Globus pallidus (tissue), 1 donor: ENCODE measurements at places on chromosomes 1 and 21.
A peak's percentile ranks its signal among the peaks of the same experiment; 100 is the strongest.

DNA sequence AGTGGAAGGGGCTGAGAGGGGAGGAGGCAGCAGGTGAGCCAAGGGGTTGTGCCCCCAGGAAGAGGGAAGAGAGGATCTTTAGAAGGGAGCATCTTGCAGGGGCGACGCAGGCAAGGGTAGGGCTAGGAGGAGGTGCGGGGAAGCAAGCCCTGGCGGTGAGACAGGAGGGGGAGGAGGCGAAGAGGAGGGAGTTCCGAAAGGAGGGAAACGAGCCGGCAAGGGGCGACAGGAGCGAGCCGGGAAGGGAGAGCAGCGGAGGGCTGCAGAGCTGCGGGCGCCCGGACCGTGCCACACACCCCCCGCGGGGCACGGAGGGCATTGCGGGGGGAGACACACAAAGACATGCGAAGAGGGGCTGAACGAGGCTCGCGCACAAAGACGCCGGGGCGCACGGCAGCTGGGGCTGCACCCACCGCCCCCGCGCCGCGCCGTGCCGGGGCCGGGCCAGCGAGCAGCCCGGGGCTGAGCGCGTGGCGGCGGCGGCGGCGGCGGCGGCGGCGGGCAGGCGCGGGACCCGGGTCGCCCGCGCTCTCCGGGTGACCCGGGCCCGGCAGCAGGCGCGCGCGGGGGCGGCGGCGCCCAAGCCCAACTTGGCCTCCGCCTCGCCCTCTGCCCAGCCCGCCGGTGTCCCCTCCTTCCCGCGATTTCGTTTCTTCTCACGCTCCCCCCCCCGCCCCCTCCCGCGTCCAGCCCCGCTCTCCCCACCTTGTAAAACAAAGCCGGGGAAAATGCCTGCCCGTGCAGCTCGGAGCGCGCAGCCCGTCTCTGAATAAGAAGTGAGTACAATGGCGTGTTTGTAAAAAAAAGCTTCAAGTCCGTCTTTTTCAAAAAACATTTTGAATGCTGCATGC, at the start of gene KCNK2:
KCNK2 (plus strand) TSS at position 206 of the 851 bp plus-strand sequence. CDS start 649 bp downstream, outside the sequence.
- no peak for DNase-seq

GRCh38 chr1:64623750-64624191, 121.1 kb upstream of the RAVER2 start:
- no peak for DNase-seq

- DNase-seq = no peak
Measured at GRCh38 chr1:215530401-215530984, 36.6 kb upstream of the KCTD3 start.

DNA sequence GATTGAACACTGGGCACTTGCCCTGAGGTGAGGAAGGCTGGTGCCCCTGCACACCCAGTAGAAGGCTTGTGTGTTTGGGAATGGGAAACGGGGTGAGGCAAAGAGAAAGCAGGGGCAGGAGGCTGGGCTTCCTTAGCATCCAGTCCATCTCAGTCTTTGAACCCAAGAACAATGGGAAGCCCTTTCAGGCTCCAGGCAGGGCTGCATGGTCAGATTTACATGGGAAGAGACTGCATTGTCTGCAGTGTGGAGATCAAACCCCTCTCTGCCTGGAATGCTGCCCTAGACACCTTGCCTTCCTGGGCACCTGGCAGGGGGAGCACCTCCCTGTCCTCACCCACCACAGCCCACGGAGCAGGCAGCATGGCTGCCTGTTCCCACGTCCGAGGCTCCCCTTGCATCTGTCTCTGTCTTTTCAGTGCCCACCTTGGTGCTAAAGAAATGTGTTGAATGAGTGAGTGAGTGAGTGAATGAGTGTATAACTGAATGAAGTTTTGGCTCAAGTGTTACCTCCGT, 268.5 kb downstream of the GRIK3 start:
- DNase-seq = no peak

DNA sequence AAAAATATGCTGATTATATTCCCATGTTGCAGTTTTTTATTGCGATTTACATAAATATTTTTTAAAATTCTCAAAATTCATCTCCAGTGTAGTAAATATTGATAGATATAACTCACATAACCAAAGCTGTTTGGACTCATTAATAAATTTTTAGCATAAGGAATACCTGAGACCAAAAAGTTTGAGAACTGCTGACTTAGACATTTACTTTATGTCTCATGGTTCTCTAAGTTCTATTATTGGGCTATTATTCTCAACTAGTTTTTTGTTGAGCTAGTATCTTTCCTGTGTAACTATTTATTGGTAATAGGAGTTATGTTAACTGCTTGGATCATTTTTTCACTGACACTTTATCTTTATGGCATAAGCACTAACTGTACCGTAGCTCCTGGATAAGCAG, 1069.6 kb downstream of the ADGRL2 start:
- no peak for DNase-seq

DNA sequence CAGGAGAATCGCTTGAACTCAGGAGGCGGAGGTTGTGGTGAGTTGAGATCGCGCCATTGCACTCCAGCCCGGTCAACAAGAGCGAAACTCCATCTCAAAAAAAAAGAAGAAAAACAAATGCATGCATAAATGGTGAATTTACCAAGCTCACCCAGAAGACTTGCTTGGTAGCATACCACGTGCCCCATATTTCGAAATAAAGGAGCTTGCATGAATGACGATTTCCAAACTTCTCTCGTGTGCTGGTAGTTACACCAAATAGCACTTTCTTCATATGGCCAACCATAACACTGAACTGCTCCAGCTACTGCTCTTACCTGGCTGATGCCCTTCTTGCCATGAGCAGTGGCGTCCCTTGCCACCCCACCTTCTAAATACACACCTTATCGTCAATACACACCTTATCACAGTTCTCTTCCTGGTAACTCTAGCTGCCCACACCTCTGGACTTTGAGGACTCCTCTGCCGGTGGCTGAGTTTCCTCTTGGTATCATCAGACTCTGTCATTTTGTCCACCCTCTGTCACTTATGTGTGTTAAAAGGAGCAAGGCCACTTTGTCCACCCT, 2.8 kb downstream of the DOP1B start:
- no peak for DNase-seq

DNA sequence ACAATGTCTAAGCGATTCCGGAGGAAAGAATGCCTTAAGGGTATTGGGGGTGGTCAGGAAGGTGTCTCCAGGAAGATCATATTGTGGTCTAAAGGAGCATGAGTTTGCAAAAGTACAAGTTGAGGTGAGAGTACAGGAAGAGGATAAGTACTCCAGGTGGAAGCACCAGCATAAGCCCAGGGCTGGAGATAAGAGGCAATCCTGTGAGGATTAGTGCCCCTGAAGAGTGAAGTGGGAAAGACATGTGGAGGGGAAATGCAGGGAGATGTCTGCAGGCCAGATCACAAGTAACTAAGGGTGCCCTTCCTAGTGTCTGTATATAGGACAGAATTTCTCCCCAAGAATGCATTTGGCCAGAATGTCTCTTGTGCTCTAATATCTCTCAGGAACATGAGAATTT, 188.3 kb upstream of the DPT start:
- DNase-seq = no peak

GRCh38 chr1:232899839-232900238, 50.6 kb upstream of the NTPCR start:
- DNase-seq = no peak

GRCh38 chr1:63327417-63328054, 5.2 kb downstream of the FOXD3 start:
- no peak for DNase-seq

- DNase-seq = no peak
Measured at GRCh38 chr1:93437976-93438605, 9.8 kb upstream of the FNBP1L start.

DNA sequence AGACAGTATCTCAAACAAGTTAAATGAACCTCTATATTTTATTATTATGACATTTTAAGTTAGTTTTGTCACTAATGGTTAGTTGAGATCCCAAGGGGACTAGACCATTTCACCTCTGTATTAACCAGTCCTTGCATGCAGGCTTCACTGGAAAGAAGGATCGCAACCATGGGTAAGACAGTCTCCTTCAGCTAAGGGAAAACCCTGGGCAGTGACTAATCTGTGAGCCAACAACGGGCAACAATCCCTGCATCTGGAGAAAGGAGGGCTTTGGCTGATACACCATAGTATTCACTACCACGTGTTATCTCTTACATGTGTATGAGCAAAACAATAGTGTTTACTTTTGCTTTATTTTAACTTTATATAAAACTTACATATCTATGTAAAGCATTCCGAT, 708.8 kb upstream of the CHRM3 start:
- no peak for DNase-seq

GRCh38 chr1:192706936-192707335, 71.0 kb downstream of the RGS13 start:
- no peak for DNase-seq

DNA sequence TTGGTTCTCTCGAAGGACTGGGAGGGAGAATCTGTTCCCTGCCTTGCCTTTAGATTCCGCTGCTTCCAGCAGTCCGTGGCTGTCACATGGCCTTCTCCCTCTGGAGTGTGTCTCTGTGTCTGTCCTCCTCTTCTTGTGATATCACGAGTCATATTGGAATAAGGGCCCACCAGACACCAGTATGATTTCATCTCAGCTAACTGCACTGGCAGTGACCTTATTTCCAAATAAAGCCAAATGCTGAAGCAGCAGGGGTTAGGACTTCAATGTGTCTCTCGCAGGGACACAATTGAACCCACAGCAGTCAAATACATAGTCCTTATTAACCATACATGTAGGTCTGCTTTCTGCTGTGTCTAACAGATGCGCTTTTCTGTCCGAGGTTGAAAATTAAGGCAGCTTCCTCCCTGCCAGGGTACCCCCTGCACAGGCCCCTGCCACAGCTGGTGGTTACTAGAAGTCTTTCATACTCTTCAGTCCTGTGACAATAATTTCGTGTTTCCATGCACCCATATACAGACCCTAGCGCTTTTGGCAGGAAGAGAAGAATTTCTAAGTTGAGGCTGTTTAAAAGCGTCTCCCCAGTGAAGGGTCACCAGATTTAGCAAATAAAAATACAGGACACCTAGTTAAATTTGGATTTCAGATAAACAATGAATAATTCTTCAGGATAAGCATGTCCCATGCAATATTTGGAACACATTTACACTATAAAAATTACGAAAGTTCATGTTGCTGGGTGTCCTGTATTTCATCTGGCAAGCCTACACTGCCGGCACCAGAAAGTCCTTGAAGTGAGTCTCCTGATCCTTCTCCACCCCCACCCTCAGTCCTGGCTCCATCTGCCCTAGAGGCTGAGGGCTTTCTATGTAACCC, 182.1 kb downstream of the ETS2 start:
- no peak for DNase-seq

DNA sequence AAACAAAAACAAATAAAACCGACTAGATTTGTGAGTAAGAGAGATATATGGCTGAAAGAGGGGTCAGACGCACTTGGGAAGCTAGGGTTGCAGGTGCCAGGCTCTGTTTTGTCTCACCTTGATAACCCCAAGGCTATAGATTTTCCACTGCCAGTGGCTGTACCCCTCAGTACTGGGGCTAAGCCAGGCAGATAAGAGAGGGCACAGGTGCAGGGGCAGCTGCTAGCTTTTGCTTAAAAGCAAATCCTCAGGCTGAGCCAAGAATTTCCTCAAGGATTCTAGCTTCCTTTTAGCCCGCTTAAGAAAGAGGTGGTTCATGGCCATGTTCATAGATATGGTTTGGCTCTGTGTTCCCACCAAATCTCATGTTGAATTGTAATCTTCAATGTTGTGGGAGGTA, 57.9 kb downstream of the OVGP1 start:
- no peak for DNase-seq

GRCh38 chr1:51622455-51622913, 5.6 kb downstream of the OSBPL9 start:
- no peak for DNase-seq

GRCh38 chr1:72623299-72623708, 341.0 kb upstream of the NEGR1 start:
- DNase-seq = peak; percentile 66

- DNase-seq = no peak
Measured at GRCh38 chr1:237610157-237610556, 280.6 kb downstream of the ZP4 start.

GRCh38 chr21:25997788-25998611, 172.6 kb downstream of the APP start:
- DNase-seq = peak; percentile 95

- DNase-seq = no peak
Measured at GRCh38 chr1:114164840-114165543, 11.3 kb upstream of the SYT6 start.

GRCh38 chr1:3329640-3330281, 124.7 kb upstream of the ARHGEF16 start:
- DNase-seq = no peak

DNA sequence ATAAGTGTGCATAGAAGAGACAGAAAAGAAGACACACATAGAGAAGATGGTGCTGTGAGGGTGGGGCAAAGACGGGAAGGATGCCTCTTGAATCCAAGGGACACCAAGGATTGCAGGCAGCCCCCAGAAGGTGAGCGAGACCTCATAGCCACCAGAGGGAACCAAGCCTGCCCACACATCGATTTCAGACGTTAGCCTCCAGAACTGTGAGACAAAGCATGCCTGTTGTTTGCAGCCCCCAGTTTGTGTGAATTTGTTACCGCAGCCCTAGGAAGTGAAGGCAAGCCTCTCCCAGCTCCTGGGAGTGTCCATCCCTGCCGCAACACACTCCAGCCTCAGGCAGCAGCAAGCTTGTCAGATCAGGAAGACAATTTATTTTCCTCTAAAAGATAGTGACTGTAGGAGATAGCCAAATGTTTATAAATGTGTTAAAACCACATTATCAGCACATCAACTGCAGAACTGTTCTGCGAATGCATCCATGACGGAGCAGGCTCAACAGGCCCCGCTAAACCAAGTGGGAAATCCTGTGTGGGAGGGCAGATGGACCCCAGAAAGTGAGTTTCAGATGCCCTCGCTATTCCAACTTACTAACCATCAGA, 543.3 kb downstream of the MATN1 start:
- no peak for DNase-seq

- no peak for DNase-seq
Measured at GRCh38 chr1:117793413-117793812, 136.0 kb downstream of the GDAP2 start.

- DNase-seq = no peak
Measured at GRCh38 chr1:211920141-211920572, 89.6 kb upstream of the LPGAT1 start.

- no peak for DNase-seq
Measured at GRCh38 chr21:44805859-44806258, 4.2 kb upstream of the UBE2G2 start.

GRCh38 chr1:4101459-4102161, 201.5 kb upstream of the C1orf174 start:
- no peak for DNase-seq

GRCh38 chr21:43727519-43728153, 8.7 kb downstream of the PDXK start:
- DNase-seq = no peak

- no peak for DNase-seq
Measured at GRCh38 chr1:30888391-30888790, 20.2 kb downstream of the SDC3 start.

DNA sequence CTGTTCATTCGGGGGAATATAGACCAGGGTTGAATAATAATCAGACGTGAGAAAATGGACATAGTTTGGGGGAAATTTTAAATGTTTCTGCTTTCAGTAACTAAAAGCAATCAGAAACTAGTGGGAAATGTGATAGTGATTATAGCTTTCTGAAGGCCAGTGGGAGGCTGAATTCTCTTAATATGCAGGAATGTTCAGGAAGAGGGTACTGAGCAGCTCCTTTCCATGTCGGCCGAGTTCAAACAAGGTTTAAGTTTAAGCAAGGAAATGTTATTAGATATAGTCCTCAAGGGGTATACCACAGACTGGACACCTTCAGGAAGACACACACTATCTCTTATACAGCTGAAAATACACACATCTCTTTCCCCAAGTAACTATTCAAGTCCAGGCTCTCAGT, 105.5 kb downstream of the HHAT start:
- DNase-seq = no peak

GRCh38 chr1:112911506-112912220, 44.3 kb downstream of the SLC16A1 start:
- DNase-seq = no peak
